Occipital lobe (tissue), 3 donors: ENCODE measurements at places on chromosomes 2 and 18. TPM values are rescaled to one million over a fixed set of nuclear protein-coding genes. Genes with fewer than 3 reads are reported as not detected.

DNA sequence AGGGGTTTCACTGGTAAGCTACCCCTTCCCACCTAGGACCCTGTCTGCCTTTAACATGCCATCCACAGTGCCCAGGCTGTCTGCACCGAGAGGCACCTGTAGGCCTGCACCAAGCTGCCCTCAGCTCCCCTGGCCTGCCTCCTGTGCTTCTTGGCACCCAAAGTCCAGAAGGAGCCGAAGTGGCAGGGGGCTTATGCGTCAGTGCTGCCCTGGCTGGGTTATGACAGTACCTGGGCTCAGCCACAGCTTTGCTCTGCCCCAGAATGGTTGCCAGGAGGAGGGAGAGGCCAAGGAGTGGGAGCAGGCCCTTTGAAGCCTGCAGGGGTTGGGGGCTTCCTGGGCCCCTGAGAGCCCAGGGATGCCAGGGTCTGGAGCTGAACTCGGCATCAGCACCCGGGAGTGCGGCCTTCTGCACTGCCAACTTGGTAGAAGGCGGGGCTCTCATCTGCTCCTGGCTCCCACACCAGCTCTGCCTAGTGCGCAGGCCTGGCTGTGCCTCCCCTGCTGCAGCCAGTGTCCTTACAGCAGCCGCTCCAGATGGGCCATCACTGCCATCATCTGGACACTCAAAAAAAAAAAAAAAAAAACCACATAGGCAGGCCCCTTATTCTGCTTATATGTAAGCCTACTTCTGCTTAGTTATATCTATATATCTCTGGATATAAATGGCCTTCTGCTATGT is 155.4 kb downstream of the THSD7B start:
- peak; percentile 0 for DNase-seq

GRCh38 chr2:237704501-237705434 is 77.4 kb downstream of the LRRFIP1 start:
- no peak for DNase-seq

GRCh38 chr2:25043241-25043867 is 1.5 kb downstream of the EFR3B start:
- DNase-seq = peak; percentile 50

GRCh38 chr2:177549171-177549570 is 156.6 kb downstream of the AGPS start:
- DNase-seq = no peak

- DNase-seq = no peak
These were observed 70.9 kb upstream of the GPC1 start for GRCh38 chr2:240364582-240364960.

DNA sequence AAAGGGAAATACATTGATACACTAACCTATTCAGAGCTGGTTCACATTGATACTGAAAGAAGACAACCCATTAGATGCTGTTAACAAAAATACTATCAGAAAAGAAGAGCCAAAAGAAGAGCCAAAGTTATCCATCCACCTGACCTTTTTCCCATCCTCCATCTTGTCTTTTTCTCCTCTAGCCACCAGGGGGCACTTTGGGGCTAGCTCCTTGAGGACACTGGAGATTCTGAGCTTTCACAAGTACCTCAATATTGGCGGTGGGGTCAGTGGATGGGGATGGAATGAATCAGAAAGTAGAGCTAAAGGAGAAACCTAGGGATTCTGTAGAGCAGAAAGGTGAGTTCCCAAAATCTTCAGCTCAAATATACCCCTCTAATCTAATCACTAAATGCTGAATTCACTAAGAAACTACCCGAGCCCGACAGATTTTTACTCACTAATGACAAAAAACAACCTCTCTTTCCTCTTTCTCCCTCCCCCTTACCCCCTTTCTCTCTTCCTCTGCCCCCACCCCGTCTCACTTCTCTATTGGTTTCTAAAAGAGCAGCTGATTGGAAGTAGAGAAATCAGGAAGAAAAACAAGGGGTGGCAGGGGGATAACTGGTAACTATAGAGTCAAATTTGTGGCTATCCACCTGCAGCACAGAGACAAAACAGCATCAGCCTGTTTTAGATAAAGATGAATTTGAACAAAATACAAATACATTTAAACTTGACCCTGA is 203.3 kb downstream of the TCF4 start:
- no peak for DNase-seq

DNA sequence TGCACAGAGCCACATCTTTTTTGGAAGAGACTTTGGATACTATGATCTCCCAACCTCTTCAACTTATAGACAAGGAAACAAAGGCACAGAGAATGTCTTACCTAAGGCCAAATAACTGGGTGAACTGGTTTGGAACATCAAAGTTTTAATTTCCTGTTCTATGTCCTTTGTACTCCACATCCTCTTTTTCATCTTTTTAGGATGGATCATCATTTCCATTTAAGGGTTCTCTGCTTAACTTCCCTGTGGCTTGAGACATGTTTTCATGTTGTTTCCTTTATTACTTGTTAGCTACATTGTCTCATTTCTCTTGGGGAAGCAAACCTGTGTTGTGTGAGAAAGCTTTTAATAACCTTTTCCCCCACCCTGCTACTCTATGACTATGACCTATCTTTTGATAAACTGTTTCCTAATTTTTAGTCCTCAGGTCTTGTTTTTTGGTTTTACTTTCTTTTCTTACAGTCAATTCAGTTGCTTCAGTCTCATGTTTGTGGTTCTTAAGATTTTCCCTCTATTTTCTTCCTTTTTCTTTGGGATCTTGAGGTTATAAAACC is 22.5 kb upstream of the RMND5A start:
- no peak for DNase-seq

VIT gene
- total RNA-seq = not detected

PSME4 gene
- 42.1 TPM for total RNA-seq

STON1 gene
- 9.4 TPM for total RNA-seq
